ENCODE measurements at places on chromosomes 1 and 21. TPM values are rescaled to one million over a fixed set of nuclear protein-coding genes. Genes with fewer than 3 reads are reported as not detected.

Gene KRTAP19-4
- not detected for total RNA-seq

Gene HES4
- 22.0 TPM for total RNA-seq

Gene SH2D2A
- 4.2 TPM for total RNA-seq

Gene OPTC
- total RNA-seq = not detected

Gene SH2D5
- 11.9 TPM for total RNA-seq

Gene CDA
- 29.1 TPM for total RNA-seq

Gene DCST2
- 0.46 TPM for total RNA-seq

Gene SV2A
- total RNA-seq = 0.17 TPM

Gene ARF1
- total RNA-seq = 460 TPM

Gene ALPL
- 0.50 TPM for total RNA-seq

Gene CLCA4
- total RNA-seq = not detected

Gene GJA9
- not detected for total RNA-seq

Gene NCF2
- 1.9 TPM for total RNA-seq

Gene EFNA3
- 9.8 TPM for total RNA-seq

Gene MYOC
- total RNA-seq = not detected

Gene UBXN10
- not detected for total RNA-seq

Gene LRRC7
- not detected for total RNA-seq

Gene APCS
- total RNA-seq = not detected

Gene CFAP141
- not detected for total RNA-seq

Gene TNNI3K
- total RNA-seq = not detected

Gene AQP10
- not detected for total RNA-seq

Gene AVPR1B
- not detected for total RNA-seq

Gene ZBTB18
- total RNA-seq = 3.8 TPM

Gene GUCA2B
- total RNA-seq = not detected

Gene SPRR2E
- not detected for total RNA-seq

Gene C1orf167
- not detected for total RNA-seq

Gene SLC35F3
- 5.1 TPM for total RNA-seq

Gene FAM110D
- total RNA-seq = not detected

Gene CD52
- total RNA-seq = not detected

Gene TRAF3IP3
- not detected for total RNA-seq

Gene NES
- total RNA-seq = 1.1 TPM

Gene NFASC
- total RNA-seq = 1.5 TPM

Gene PHLDA3
- total RNA-seq = 159 TPM

Gene SPRR1B
- total RNA-seq = not detected

Gene KRTAP10-4
- not detected for total RNA-seq

Gene SLC5A3
- 3.0 TPM for total RNA-seq

Gene LMX1A
- total RNA-seq = not detected

Gene KRTAP10-12
- not detected for total RNA-seq

Gene CXADR
- total RNA-seq = 12.2 TPM

Gene BEND5
- not detected for total RNA-seq

Gene PPM1J
- total RNA-seq = 0.75 TPM

Gene SNX27
- total RNA-seq = 7.5 TPM

Gene SYT2
- total RNA-seq = 0.31 TPM

Gene GPR89B
- total RNA-seq = 4.3 TPM

Gene PPFIA4
- 0.32 TPM for total RNA-seq

Gene CENPS
- 29.2 TPM for total RNA-seq

Gene OVAAL
- not detected for total RNA-seq

Gene KRTAP19-3
- total RNA-seq = not detected

Gene DPT
- not detected for total RNA-seq

Gene NHLH1
- total RNA-seq = 0.39 TPM

Gene OPRD1
- 0.01 TPM for total RNA-seq

Gene FAM78B
- 0.29 TPM for total RNA-seq

Gene IL19
- total RNA-seq = 0.13 TPM

Data from A549 treated with Mapracorat at 1 μM for 4 hours (cell line).